Transverse colon (tissue), 4 donors: ENCODE measurements at places on chromosomes 3 and 15. TPM values are rescaled to one million over a fixed set of nuclear protein-coding genes. Genes with fewer than 3 reads are reported as not detected.

- peak; percentile 37 for DNase-seq
These were observed 510 bp downstream of the ARL14 start for GRCh38 chr3:160677459-160677881.

DNA sequence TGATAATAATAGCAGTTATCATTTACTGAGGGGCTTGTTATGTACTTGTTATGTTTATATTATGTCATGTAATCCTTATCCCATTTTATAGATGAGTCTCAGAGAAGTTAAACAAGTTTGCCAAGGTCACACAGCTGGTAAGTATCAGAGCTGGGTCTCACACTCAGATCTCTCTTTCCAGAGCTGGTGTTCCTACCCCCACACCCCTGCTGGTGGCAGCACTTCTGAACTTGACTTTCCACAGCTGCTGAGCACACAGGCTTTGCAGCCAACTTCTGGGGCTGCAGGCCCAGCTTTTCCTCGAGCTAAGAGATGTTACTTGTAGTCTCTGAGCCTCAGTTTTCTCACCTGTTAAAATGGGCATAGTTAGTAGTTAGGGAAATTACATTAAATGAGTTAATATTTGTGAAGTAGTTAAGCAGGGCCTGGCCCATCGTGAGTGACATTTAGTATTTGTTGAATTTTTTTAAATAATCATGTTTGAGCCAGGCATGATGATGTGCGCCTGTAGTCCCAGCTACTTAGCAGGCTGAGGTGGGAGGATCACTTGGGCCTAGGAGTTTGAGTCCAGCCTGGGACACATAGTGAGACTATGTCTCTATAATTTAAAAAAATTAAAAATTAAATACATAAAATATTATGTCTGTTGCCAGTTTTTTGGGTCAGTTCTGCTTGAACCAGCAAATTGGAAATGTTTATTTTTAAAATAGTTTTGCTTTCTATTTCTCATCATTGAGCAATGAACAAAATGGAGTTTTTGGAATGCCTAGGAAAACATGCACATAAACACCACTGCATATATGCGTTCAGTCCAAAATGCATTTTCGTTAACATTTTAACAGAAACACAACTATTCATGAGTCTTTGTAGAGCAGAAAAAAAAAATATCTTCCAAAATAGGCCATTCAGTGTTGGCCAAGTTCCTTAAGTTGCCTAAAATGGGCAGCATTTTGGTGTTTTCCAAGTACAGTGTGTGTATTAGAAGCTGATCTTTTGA is 87.3 kb downstream of the SMAD6 start:
- peak; percentile 38 for DNase-seq

DNA sequence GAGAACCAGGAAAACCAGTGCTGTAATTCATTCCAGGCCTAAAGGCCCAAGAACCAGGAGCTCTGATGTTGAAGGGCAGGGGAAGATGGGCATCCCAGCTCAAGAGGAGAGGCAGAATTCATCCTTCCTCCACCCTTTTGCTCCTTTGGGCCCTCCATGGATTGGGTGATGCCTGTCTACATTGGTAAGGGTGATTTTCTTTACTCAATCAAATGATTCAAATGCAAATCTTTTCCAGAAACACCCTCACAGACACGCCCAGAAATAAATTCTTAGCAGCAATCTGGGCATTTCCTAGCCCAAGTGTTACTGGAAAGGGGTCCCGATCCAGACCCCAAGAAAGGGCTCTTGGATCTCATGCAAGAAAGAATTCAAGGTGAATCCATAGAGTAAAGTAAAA is 17.6 kb upstream of the APOD start:
- DNase-seq = no peak

- peak; percentile 57 for DNase-seq
These were observed 14.2 kb downstream of the CIB1 start for GRCh38 chr15:90219421-90220141.

GRCh38 chr3:108157273-108157672 is 65.0 kb downstream of the IFT57 start:
- no peak for DNase-seq

GRCh38 chr15:75738014-75738646 is 25.5 kb upstream of the CSPG4 start:
- no peak for DNase-seq

DNA sequence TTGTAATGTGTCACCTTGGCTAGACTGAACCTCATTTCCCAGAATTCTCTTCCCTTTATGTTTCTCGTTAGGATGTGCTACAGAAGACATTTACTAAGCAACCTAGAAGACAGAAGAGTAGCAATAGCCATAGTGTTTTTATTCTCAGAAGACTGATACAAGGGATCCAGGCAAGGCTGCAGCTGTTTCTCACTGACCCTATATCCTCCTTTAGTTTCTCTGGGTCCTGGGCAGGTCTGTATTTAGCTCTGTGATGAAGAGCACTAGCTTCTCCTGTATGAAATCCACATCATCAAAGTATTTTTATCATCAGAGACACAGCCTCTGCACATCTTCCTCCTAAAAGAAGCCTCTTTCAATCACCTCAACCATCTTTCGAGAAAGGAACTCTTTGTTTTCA is 72.5 kb downstream of the SUMF1 start:
- DNase-seq = no peak

GRCh38 chr3:42751609-42752008 is 21.4 kb downstream of the CCDC13 start:
- DNase-seq = no peak

DNA sequence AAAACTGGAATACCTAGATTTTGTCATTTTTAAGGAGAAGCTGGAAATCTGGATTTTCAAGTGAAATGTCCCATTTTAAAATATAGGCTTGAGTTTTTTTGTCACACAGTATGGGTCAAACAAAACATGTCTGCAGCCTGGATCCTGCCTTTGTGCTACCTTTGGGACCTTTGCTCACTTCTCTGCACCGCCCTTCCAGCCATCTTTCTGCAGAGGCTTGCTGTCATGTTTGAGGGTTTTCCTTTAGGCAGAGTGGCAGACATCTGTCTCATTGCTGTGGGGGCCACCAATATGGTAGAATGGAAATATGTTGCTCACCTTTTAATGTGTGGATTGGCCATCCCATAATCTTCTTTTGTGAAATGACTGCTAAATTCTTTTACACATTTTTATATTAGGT is 136.3 kb downstream of the EEFSEC start:
- DNase-seq = no peak

DNA sequence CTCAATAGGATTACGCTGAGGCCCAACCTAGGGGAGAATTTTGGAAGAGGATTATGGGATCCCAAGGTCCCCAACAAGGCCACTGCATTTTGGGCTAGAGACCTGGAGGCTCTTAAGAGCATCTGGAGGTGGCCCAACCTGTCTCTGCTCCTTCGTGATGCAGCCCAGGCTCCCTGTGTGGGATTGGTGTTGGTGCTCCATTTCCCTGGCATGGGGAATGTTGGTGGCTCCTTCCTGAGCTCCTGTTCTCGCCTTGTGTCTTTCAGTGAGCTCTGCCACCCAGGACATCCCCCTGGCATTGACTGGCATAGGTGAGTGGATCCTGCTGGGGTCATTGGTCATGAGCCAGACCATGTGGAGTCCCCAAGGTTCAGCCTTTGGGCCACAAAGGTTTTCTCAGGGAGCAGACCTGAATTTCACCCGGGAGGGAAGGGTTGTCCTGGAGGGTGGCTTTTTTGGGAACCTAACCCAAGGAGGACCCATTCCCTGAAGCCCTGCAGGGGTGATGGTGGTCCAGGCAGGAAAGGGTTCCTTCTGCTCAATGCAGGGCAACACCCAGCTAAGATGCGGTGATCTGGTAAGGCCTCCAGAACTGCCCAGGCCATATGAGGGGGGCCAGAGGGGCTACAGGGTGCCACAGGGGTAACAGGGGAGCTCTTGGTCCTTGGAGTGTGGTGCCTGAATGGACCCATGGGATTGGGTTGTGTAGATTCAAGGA is 202.5 kb downstream of the UBE3A start:
- DNase-seq = no peak

ST8SIA2 gene
- 0.79 TPM for total RNA-seq

NR1I2 gene
- 220 TPM for total RNA-seq

ERICH6 gene
- not detected for total RNA-seq

CFAP161 gene
- not detected for total RNA-seq

TMC3 gene
- total RNA-seq = 0.64 TPM

TRPM1 gene
- not detected for total RNA-seq

WWTR1 gene
- 75.0 TPM for total RNA-seq

RHO gene
- total RNA-seq = not detected

ACTC1 gene
- total RNA-seq = 3.4 TPM

LRTM1 gene
- total RNA-seq = not detected

FBXO22 gene
- 19.2 TPM for total RNA-seq

KLHL40 gene
- not detected for total RNA-seq
